ENCODE measurements at places on chromosomes 16 and 17. TPM values are rescaled to one million over a fixed set of nuclear protein-coding genes. Genes with fewer than 3 reads are reported as not detected.

TM4SF5 gene
- total RNA-seq, result not detected

CEP112 gene
- total RNA-seq, result 9.2 TPM

SLC5A10 gene
- total RNA-seq, result not detected

FAM20A gene
- 12.2 TPM for total RNA-seq

KCNH6 gene
- not detected for total RNA-seq

BAIAP2 gene
- 28.8 TPM for total RNA-seq

PYDC1 gene
- not detected for total RNA-seq

CCDC137 gene
- 12.0 TPM for total RNA-seq

CASKIN2 gene
- 6.6 TPM for total RNA-seq

MGAT5B gene
- 0.25 TPM for total RNA-seq

RPGRIP1L gene
- total RNA-seq, result 17.4 TPM

MYO15B gene
- total RNA-seq, result 6.3 TPM

TBC1D3 gene
- total RNA-seq, result not detected

OR3A2 gene
- under 0.01 TPM for total RNA-seq

PLA2G15 gene
- total RNA-seq, result 38.0 TPM

KRTAP3-1 gene
- total RNA-seq, result not detected

SPNS2 gene
- not detected for total RNA-seq

KCTD13 gene
- total RNA-seq, result 13.2 TPM

NPIPA2 gene
- 1.00 TPM for total RNA-seq

GAN gene
- 7.7 TPM for total RNA-seq

UNKL gene
- total RNA-seq, result 8.2 TPM

CRYBA1 gene
- not detected for total RNA-seq

SULT1A3 gene
- total RNA-seq, result 3.4 TPM

P4HB gene
- total RNA-seq, result 1,482 TPM

SBK1 gene
- not detected for total RNA-seq

KRTAP1-5 gene
- total RNA-seq, result 54.1 TPM

SPPL2C gene
- total RNA-seq, result under 0.01 TPM

ACADVL gene
- total RNA-seq, result 238 TPM

WFIKKN1 gene
- total RNA-seq, result 0.25 TPM

CACNA1G gene
- 0.12 TPM for total RNA-seq

KCNG4 gene
- total RNA-seq, result not detected

CX3CL1 gene
- total RNA-seq, result not detected

ICAM2 gene
- 1.2 TPM for total RNA-seq

NCBP3 gene
- 28.1 TPM for total RNA-seq

TMC8 gene
- not detected for total RNA-seq

FAM83G gene
- 19.1 TPM for total RNA-seq

NRN1L gene
- not detected for total RNA-seq

KIF18B gene
- total RNA-seq, result 1.7 TPM

CES1 gene
- 1.00 TPM for total RNA-seq

SCGB1C2 gene
- not detected for total RNA-seq

PDE6G gene
- not detected for total RNA-seq

NLRP1 gene
- 21.5 TPM for total RNA-seq

ARL5C gene
- not detected for total RNA-seq

KRT23 gene
- total RNA-seq, result 0.55 TPM

MYH3 gene
- 0.77 TPM for total RNA-seq

GCGR gene
- total RNA-seq, result not detected

ARHGAP44 gene
- 1.9 TPM for total RNA-seq

RCVRN gene
- not detected for total RNA-seq

CSH1 gene
- total RNA-seq, result not detected

All from uterine smooth muscle cell (primary cell).